IgD-negative memory B cell (primary cell): ENCODE measurements at places on chromosomes 1 and 21. TPM values are rescaled to one million over a fixed set of nuclear protein-coding genes. Genes with fewer than 3 reads are reported as not detected.

Gene TMEM200B
- polyA plus RNA-seq, result 0.33 TPM

Gene CFAP57
- polyA plus RNA-seq, result 0.14 TPM

Gene DNASE2B
- polyA plus RNA-seq, result not detected

Gene CDK18
- 0.95 TPM for polyA plus RNA-seq

Gene C8B
- not detected for polyA plus RNA-seq

Gene CDA
- 0.73 TPM for polyA plus RNA-seq

Gene CD1B
- polyA plus RNA-seq, result not detected

Gene LCE2B
- not detected for polyA plus RNA-seq
